ENCODE measurements at places on chromosomes 12 and 14.

- no peak for DNase-seq
Observed at GRCh38 chr12:31890295-31891285, 68.6 kb upstream of the RESF1 start.

- no peak for DNase-seq
Observed at GRCh38 chr14:88348546-88348945, 25.5 kb upstream of the KCNK10 start.

- no peak for DNase-seq
Observed at GRCh38 chr14:73418227-73418626, 40.1 kb downstream of the NUMB start.

DNA sequence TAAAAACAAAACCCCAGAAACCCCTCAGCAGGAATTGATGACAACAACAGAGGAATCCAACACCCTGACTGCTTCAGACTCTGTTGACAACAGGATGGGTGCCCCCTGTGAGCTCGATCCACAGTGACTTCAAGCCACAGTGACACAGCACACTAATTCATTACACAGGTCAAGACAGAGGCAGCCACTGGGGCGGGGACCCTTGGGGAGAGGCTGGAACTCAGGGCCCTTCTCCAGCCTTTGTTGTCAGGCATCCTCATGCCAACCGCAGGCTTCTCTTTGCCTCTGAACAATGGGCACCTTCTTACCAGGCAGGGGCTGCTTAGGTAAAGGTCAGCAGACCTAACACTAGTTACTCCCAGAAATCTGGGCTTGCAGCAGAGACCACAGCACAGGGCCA lies 37.6 kb downstream of the ACADS start:
- no peak for DNase-seq

DNA sequence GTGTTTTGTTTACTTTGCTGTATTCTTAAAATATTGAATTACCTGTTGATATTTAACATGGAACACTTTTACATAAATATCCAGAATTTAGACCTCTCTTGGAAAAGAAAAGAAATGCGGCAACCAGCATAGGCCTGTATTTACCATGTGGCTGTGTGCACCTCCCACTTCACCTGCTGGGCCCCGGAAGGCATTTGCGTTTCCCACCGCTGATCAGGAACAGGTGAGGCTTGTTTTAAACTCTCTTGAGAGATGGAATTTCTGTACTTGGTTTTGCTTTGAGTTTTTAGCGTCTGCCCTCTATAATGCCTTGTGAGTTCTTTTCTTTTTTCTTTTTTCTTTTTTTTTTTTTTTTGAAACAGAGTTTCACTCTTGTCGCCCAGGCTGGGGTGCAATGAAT lies 124.2 kb downstream of the GLT1D1 start:
- DNase-seq: no peak

- no peak for DNase-seq
Observed at GRCh38 chr12:110006115-110006514, 6.9 kb downstream of the ANKRD13A start.

- DNase-seq: no peak
Observed at GRCh38 chr14:22184157-22184829, 404.7 kb downstream of the DAD1 start.

DNA sequence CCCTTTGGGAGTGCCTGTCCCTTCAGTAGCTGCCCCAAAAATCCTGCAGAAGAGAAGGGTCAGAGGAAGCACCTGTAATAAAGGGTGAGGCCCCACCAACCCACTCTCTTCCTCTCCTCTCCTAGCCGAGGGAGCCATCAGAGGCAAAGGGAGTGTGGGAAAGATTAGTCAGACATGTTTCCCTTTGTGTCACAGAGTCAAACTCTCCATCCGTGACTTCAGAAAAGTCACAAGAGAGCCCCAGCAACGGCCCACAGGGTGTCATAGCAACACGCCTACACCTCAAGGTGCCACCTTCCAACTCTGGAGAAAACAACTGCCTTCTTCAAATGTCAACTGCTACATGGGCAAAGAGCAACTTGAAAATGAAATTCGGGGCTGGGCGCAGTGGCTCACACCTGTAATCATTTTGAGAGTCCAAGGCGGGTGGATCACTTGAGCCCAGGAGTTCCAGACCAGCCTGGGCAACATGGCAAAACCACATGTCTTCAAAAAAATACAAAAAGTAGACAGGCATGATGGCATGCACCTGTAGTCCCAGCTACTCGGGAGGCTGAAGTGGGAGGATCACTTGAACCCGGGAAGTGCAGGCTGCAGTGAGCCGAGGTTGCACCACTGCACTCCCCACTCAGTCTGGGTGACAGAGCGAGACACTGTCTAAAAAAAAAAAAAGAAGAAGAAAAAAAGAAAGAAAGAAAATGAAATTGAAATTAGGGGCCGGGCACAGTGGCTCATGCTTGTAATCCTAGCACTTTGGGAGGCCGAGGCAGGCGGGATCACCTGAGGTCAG lies 17.7 kb upstream of the CD27 start:
- no peak for DNase-seq

GRCh38 chr12:41228066-41228820 lies 40.1 kb downstream of the PDZRN4 start:
- no peak for DNase-seq

DNA sequence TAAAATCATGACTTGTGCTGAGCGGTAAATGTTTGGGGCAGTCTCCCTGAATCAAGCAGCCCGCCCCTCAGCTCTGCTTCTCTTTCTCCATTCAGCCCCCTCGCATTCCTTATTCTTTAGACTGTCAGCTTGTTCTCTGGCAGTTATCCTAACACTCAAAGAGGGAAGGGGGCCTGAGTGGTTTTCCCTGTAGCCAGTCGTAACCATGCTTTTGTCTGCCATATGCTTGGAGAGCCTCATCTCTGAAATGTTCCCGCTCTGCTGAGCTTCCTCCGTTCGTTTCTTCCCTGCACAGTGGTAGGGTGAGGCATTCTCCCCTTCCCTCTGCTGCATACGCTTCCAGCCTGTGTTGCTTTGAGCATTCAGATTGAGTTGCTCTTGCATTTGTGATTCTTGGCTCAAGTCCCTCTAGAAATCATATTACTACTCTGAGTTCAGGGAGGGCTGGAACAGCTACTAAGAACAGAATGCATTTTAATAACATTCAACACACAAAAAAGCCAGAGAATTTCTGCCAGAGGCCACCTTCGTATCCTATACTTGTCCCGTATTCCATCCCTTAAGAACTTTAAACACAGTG lies 119.7 kb downstream of the FBXL14 start:
- no peak for DNase-seq

GRCh38 chr12:132276066-132276826 lies 53.1 kb downstream of the GALNT9 start:
- DNase-seq: no peak

- no peak for DNase-seq
Observed at GRCh38 chr12:65232476-65233077, 45.9 kb upstream of the MSRB3 start.

DNA sequence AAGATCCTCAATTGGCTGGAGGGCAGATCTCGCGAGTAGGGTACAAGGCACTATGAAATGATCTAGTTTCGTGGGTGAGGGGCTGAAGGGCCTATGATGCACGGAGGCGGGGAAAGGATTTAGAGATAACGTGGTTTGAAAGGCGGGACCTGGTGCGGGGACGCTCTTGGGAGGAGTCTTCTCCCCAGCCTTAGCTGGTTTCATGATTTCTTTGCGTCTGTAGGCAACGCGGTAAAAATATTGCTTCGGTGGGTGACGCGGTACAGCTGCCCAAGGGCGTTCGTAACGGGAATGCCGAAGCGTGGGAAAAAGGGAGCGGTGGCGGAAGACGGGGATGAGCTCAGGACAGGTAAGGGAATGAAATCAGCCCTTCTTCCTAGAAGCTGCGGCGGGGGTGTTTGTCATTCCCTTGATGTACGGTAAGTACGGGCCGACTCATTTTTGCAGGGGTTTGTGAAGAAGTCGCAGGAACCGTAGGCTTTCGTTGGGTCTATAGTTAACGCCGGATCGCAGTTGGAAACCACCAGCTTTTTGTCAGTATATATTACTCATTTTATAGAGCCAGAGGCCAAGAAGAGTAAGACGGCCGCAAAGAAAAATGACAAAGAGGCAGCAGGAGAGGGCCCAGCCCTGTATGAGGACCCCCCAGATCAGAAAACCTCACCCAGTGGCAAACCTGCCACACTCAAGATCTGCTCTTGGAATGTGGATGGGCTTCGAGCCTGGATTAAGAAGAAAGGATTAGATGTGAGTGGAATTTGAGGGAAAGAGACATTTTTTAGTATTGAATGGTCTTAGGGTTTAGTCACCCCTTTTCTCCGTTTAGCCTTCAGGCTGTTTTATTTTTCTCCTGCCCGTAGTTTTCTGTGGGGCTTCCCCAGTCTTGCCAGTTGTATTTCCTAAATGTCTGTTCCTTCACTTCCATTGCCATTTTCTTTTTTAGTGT lies 602 bp downstream of the APEX1 start:
- peak; percentile 84 for DNase-seq

GRCh38 chr12:93589081-93589480 lies 16.6 kb downstream of the SOCS2 start:
- no peak for DNase-seq

- DNase-seq: no peak
Observed at GRCh38 chr14:69593018-69593677, 18.2 kb upstream of the SUSD6 start.

GRCh38 chr12:124740691-124741137 lies 123.0 kb downstream of the SCARB1 start:
- DNase-seq: no peak

DNA sequence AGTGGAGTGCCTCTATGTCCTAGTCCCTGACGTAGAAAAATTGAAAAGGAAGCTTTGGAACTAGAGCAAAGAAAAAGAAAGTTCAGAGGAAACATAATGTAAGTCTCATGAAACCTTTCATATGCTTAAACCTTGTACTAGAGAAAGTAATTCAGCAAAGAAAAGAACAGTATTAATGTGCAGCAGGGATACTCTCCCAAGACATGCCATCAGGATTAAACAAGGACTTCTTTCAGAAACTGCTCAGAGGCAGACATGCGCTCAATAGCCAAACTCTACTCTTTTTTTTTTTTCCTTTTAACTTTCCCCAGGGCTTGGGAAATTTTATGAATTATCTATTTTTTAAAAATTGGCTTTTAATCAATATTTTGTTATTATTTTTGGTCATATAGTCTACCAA lies 7.1 kb upstream of the ASB8 start:
- no peak for DNase-seq

DNA sequence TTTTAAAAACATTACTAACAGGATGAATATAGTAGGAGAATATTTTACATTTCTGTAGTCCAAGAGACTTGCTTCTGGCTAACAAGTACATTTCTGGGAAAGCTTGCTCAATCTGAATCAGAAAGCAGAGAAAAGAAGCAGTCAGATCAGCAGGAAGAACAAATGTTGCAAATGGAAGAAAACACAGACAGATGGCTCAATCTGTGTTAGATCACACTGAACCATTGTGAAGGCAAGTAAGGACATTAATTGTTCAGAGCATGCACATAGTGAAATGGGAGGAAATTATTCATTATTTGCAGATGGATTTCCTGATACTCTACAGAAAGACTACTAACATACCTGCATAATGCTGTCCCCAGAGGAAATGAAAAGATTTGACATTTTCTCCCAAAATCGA lies 65.2 kb upstream of the CNOT2 start:
- DNase-seq: no peak

DNA sequence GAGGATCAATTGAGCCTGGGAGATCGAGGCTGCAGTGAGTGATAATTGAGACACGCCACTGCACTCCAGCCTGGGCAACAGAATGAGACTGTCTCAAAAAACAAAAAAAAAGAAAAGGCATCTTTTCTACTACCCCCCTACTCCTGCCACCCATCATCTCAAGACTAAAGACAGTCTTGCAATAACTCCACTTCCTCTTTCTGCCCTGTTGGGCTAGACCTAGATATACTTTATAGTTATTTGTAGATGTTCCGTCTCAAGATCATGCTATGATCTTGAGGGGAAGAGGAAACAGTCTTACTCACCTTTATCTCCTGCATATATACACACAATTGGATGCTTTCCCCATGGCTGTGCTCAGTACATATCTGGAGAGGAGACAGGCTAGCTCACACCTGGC lies 12.1 kb upstream of the ESPL1 start:
- DNase-seq: no peak

DNA sequence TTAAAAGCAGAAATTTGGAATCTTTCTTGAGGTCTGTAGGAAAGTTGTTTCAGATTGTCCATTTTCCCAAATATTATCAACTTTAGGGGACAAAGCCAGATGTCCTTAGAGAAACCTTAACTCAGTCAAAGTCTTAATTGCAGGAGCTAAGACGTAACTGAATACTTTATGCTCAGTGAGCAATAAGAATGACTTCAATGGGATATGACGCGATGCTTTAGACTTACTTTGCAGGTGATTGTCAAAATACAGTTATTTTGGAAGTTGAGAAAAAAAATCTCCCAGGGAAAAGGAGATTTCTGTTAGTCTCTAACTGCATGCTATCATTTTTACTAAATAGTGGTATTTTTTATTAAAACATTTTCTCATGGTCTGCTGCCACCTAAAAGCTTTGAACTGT lies 750.9 kb upstream of the STXBP6 start:
- no peak for DNase-seq

GRCh38 chr12:1212526-1212925 lies 221.5 kb downstream of the ERC1 start:
- DNase-seq: no peak

GRCh38 chr12:51922762-51923505 lies 15.6 kb downstream of the ACVRL1 start:
- DNase-seq: no peak

DNA sequence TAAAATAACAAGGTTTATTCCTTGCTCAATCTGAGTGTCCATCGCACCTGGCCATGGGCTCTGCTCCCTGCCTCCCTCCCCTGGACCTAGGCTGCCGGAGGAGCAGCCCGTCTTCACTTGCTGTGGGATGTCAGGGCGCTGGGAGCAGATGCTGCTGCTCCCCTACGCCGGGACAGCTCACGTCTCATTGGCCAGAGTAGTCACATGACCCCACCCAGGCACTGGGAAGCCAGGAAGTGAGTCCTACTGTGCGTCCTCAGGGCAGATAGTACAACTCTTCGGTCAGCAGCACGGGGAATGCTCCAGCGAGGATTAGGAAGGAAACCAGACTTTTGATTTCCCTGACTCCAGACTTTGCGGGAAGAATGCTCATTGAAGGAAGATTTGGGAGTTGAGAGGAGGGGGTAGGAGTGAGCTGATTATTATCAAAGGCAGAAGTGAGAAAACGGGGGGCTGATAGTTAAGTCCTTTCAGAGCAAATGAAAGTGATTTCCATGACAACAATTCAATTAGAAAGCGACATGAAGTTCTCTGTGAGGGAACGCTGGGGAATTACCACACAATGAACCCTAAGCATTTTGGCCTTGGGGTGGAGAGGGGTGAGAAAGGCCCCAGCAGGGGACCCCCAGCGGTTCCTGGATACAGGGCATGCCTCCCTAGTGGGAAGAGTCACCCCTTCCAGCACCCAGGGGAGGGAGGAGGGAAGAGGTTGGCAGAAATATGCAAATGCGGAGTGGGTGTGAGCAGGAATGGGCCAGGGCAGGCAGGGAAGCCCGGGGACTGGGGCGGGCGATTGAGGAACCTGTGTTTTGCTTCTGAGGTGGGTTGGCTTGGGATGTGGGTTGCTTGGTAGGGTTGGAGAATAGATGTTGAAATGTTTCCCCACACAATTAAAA lies 215.5 kb downstream of the AACS start:
- DNase-seq: no peak

DNA sequence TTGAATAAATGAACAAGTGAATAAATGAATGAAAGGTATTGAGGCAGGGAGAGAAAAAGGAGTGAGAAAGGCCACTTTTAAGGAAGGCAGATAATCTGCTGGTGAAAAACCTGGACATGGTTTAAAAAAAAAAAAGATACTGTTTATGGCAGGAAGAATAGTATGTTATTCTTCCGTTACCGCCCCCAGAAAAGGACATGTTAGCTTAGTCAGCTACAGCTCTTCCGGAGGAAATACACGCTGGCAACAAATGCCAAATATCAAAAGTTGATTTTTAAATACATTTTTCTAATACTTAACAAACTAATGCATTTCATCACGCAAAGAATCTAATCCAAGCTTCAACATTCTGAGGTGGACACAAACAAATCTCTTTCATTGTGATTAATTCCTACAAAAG lies 43.2 kb downstream of the SLC5A8 start:
- no peak for DNase-seq

All from NCI-H1436 (cell line).